Activated gamma-delta T cell (primary cell): ENCODE measurements at places on chromosomes 11 and 22.
A peak's percentile ranks its signal among the peaks of the same experiment; 100 is the strongest.

- no peak for DNase-seq
Measured at GRCh38 chr11:62830904-62831519, 839 bp downstream of the STX5 start.

DNA sequence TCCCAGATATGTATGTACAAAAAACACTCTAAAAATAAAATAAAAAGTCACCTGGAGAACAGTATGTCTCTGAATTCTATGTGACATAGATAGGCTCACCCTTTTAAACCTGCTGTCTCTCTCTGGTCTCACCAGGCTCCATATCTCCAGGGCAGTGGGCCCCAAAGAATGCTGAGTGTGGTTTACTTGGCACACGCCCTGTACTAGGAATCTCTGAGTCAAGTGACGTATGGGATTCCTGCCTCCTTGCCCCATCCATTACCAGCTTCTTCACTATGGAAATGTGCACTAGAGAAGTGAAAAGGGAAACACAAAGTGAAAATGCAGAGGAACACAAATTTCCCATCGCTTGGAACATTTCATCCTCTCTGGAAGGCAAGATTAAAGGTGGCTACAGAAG lies 722.2 kb upstream of the TENM4 start:
- DNase-seq = no peak

DNA sequence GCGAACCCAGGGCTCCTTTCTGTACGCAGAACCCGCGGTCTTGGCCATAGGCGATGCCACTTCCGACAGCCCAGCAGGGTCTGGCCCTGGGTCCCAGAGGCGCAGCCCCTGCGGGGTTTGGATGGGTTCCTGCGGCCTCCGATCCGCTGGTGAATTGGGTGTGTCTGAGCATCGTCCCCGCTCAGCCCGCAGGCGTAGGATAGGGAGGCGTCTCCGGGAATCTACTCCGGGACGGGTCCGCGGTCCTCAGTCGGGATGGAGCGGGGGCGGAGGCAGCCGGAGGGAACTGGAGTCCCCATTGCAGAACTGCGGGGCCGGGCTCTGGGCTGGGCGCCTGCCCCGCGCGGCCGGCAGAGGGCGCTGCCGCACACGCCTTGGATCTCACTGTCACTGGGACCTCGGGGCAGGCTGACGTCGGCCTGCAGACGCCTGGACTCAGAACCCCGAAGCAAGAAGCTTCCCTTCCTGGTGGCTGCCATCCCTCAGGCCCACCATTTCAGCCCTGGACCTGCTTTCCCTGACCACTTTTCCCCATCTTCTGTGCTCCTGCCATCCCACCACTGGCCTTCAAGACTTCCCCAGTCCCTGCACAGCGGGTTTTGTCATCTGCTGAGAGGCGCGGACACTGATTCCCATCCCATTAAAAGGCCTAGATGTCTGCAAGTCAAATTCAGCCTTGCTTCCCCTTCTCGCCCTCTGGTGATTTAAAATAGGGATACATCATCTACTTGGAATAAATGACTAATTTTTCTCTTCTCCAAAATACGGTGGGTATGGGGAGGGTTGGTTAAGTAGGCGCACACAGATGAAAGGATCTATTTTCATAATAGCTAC lies 38.3 kb upstream of the CREB3L1 start:
- peak; percentile 60 for DNase-seq

DNA sequence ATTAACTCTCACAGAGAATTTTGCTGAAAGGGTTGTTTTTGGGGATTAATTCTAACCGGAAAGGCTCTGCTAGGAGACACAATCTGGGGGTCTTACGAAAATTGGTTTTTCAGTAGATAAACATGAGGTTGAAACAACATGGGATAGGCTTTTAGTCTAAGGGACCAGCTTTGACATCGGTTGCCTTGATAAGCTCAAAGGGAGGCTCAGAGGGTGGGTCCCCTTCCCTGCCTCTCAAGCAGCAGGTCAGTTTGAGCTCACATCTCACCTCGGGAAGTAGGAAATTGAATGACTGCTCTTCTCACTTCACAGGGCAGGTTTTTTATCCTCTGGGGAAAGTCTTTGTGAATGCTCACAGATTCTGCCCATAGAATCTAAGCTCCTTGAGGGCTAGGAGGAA lies 70.2 kb upstream of the KIRREL3 start:
- DNase-seq = no peak

GRCh38 chr11:10990160-10990559 lies 132.3 kb upstream of the ZBED5 start:
- DNase-seq = no peak

GRCh38 chr11:14070896-14071295 lies 108.4 kb downstream of the SPON1 start:
- DNase-seq = no peak

DNA sequence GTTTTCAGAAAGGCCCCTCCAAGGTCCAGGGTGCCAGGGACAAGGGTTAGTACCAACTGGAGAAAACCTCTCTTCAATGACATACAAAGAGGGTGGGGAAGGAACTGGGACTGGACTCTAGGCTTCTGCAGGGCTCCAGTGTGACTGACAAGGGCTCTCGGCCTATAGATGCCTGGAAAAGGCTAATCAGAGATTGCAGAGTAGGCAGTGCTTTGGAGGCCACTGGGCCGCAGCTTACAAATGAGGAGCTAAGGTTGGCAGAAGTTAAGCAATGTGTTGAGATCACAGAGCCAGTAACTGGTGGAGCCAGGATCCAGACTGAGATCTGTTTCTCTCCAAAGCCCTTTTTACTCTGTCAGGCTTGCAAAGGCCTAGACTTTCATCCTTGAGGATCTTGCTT lies 7.4 kb upstream of the DGKZ start:
- DNase-seq = no peak

DNA sequence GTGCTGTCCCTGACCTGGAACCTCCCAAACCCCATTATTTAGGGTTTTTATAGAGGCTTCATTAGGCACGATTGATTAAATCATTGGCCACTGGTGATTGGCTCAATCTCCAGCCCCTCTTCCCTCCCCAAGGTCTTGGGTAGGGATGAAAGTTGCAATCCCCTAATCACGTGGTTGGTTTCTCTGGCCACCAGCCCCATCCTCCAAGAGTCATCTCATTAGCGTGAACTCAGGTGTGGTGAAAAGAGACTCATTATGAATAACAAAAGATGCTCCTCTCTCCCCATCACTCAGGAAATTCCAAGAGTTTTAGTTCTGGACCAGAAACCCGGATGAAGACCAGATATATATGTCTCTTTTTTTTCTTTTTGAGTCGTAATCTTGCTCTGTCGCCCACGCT lies 7.6 kb upstream of the MARK2 start:
- DNase-seq = no peak

- no peak for DNase-seq
Measured at GRCh38 chr11:17263769-17264168, 12.8 kb upstream of the NUCB2 start.

DNA sequence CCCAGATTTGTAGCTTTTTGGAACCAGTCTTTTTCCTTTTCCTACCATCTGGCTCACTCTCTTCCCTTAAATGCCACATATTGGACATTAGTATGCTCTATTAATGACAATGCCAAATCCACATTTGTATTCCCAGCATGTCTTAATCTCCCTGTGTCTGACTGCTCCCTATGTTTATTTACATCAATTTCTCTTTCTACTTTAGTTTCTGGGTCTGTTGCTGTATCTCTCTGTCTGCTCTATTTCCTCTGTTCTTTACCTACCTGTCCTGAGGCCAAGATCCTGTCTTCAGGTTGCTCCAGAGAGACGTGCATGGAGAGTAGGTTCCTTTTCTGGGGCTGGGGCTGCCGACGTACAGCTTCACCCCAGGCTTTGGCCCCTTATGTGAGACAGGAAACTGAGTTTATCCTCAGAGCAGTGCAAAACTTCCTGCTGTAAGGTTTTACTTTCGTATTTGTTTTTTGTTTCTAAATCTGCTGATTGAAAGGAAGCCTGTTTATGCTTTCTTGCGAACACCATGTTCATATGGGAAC lies 25.6 kb downstream of the OR2AG2 start:
- DNase-seq = no peak

DNA sequence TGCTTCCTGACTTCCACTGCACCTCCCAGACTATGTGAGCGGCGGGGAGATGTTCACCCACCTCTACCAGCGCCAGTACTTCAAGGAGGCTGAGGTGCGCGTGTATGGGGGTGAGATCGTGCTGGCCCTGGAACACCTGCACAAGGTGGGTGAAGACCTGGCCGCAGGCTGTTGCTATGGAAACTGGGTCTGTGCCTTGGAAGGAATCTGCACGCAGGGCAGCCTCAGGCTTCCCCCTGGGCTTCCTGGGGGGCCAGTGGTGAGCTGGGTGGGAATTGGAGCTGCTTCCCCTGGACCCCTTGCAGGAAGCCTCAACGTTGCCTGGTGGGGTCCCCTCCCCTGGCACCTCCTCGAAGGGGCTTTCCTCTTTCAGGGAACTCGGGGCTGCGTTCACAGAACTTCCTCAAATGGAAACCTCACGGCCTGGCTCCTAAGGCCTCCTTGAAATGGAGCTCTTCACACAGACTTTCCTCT lies 1.5 kb downstream of the RPS6KA4 start:
- DNase-seq = no peak

- DNase-seq = no peak
Measured at GRCh38 chr11:26951809-26952515, 42.0 kb upstream of the FIBIN start.

- DNase-seq = no peak
Measured at GRCh38 chr11:129493746-129494145, 118.1 kb downstream of the BARX2 start.

GRCh38 chr22:43142880-43143562 lies at the start of gene MCAT:
TSS of gene MCAT (minus strand) at chr22:43143398. CDS start at chr22:43143348, 50 bp downstream.
- peak; percentile 68 for DNase-seq

GRCh38 chr22:47205081-47205491 lies 442.6 kb downstream of the TBC1D22A start:
- DNase-seq = no peak

DNA sequence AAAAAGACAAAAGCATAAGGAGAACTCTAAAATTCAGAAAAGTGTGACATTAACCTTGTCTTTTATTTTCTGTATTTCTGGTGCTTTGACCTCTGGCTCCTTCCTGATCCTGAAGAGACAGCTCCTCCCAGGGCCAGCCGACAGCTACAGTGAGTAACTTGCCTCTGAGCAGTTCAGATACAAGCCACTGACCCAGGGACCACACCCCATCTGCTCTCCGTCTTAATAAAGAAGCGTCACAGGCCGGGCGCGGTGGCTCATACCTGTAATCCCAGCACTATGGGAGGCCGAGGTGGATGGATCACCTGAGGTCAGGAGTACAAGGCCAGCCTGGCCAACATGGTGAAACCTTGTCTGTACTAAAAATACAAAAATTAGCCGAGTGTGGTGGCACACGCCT lies 6.5 kb downstream of the MLC1 start:
- no peak for DNase-seq

DNA sequence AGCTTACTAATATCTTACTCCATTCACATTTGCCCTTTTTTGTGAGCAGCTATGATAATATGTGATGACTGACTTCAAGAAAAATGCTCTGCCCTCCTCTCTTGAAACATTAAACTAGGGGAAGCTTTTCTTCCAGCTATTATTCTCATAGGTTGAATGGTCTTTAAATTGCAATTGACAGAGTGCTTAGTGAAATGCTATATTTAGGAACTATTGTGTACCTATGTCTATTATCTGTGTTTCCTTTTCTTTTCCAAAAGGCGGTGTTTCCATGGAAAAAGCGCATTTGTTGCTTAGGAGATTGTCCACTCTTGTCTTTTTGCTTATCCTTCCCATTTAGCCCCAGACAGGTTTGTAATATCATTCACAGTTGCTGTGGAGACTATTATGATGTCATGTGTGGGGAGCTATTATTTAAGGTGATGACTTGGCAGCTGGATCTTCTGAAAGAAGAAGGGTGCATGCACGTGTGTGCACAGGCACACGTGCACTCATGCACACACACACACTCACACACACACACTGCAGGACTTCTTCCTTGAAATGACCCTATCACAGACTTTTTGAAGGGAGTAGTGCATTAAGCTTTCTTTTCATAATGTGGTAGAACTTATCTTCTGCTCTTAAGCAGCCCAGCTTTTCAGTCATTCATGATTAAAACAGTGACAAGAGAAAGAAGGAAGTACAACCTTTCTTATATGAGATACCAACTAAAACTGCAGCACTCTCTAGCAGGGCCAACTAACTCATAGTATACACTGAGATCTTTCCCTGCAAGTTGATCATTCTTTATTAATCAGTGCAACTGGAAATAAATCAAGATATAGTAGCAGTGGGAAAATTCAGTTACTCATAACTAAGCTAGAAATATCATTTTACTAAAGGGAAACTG lies 340.8 kb upstream of the MTNR1B start:
- no peak for DNase-seq

DNA sequence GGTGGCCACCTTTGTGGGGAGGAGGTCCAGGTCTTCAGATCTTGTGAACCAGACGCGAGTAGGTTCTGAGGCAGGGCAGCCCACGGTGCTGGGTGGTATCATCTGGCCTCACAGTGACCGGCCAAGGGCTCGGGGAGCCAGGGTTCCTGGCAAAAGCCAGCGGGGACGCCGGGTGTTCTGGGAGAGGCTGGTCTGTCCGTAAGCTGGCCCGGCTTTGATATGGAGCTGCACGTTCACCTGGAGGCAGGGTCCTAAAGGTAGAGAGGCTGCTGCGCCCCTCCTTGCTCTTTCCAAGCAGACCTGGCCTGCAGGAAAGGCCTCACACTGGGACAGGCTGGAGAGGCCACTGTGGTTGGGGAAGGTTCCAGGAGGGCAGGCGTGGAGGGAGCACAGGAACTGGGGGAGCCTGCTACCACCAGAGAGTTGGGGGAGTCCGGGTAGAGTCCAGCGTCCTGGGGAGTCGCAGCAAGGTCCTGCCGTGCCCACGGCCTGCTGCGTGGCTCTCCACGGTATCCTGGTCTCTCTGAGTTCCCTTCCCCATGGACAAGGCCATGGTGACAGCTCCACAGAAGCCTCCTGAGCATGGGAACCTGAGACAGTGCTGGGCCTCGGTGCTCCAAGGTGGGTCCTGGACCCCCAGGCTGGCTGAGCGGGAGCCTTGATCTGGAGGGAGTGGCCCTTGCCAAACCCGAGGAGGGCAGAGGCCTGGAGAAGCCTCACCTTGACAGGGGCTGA lies 452.4 kb upstream of the B3GAT1 start:
- DNase-seq = no peak

- DNase-seq = no peak
Measured at GRCh38 chr11:62553080-62553838, 6.7 kb upstream of the AHNAK start.

DNA sequence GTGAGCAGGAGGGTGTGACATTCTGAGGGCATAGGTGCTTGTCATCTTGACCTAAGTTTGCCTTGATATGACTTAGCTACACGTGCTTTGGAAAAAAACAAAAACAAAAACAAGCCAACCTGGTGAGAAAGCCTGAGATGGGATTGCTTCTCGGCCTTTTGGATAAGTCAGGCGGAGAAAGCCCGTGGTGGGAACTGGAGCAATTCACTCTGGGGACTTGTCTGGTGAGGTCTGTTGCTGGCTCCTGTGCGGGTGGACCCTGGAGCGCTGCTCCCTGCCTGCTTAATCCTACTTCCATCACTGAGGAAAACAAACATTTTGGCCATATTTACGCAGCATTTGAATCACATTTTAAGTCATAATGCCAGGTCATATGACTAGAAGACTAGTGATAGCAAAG lies 100.3 kb downstream of the SNX19 start:
- no peak for DNase-seq
